ENCODE measurements at places on chromosomes 12 and 14.

DNA sequence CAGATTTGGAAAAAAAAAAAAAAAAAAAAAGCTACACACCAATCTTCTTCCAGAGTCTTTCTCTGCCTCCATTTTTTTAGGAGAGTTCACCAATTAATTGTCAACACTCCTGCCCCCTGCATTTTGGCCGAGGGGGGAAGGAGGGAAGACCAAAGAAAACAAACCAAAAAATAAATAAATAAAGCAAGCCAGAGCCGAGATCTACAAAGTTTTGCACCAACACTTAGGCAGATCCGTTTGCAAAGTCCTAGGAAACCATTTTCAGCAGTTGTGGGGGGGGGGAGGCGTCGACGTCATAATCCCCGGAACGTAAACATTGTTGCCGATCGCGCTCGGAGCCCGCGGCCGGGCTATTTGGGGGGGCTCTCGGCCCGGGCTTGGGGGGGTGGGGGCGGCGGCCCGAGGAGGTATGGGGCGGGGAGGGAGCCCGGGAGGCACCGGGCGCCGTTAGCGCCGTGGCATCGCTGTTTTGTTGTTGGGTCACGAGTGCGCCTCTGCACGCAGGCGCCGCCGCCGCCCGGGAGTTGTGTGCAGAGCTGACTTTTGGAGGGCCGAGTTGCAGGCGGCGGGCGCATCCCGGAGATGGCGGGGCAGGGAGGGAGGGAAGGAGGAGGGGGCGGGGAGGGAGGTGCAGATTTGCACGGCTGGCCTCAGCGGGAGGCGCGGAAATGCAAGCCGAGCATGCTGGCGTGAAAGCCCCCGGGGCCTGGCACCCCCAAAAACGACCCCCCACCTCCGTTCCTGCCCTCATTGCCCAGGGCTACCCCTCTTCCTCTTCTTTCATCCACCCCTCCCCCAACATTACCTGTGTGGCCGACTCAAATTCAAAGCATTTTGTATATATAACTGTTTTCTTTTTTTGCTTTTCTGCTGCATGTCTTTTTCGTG is 598 bp downstream of the KDM2B start:
- no peak for DNase-seq

DNA sequence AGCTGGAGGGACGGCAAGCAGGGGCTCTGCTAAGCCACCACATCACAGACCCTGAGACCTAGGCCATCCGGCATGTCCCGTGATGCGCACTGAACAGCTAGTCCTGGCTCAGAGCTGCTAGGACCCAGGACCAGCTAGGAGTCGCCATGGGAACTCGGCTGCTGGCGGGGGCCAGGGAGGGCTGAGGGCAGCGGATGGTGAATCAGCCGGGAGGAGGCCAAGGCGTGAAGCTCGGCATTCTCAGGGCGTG is 5.1 kb downstream of the AHNAK2 start:
- DNase-seq, result no peak

- DNase-seq, result no peak
These were observed 86.1 kb downstream of the NCOR2 start for GRCh38 chr12:124481257-124481750.

- no peak for DNase-seq
These were observed 12.1 kb downstream of the BHLHE41 start for GRCh38 chr12:26112703-26113147.

- DNase-seq, result peak; percentile 71
These were observed 5.1 kb downstream of the CACNA1C start for GRCh38 chr12:2057795-2058408.

DNA sequence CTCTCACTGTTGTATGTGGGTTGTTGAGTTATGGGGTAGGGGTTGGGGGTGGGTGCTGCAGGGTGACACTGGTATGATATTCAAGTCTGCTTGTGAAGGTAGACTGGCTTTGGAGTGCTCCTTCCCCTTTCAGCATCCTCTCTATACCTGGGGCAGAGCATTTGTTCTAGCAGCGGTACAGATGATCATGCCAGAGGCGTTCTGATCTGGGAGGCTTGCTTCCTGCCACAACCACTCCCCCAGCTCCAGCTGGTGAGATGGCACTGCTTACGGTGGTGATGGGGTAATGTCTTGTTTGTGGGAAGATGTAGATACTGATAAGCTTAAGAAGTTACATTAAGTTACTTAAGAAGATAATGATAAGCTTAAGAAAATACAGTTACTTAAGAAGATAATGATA is 131.8 kb downstream of the ERC1 start:
- no peak for DNase-seq

DNA sequence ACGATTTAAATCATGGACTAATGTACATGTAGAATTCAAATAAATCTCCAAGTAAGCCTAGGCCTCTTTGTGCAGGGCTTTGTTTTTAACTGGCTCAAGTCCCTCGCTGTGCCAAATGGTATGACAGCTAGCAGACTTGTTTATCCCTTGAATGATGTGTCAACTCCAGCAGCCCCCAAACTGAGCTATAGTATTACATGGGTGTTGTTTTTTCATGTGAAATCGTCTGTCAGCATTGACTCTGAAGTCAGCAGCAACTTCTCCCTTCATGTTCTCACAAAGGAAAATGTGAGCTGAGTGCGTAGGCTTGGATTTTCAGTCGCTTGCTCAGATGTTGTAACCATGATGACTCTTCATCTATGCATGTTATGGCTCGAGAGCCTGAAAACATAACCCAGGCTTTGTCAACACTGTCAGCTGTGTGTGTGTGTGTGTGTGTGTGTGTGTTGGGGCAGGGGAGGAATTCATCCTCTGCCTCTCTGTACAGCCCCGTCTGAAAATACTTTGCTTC is 73.3 kb downstream of the PTHLH start:
- DNase-seq, result no peak

DNA sequence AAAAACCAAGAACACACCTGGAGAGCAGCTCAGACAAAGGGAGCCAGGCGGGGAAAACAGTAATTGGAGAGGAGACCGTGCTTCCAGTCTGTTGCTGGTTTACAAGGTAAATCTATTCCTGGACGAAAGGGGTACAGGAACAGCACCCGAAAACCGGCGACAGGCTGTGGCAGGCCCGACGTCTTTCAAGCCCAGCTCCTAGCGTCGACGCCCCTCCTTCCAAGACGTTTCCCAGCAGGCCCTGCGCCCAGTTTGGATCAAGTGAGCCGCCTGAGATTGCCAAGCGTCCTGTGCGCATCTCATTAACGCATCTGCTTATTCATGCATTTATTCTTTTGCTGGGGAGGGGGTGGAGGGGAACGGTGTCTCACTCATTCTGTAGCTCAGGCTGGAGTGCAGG is 1.4 kb downstream of the C12orf56 start:
- DNase-seq, result no peak
